ENCODE measurements at places on chromosomes 4 and X.

- peak; percentile 58 for DNase-seq
These were observed 51.8 kb upstream of the TRAM1L1 start for GRCh38 chr4:117137145-117137544.

- DNase-seq: peak; percentile 70
These were observed 602.1 kb downstream of the RAB28 start for GRCh38 chr4:12881945-12882584.

- no peak for DNase-seq
These were observed 116.7 kb downstream of the NYX start for GRCh38 chrX:41563876-41564275.

DNA sequence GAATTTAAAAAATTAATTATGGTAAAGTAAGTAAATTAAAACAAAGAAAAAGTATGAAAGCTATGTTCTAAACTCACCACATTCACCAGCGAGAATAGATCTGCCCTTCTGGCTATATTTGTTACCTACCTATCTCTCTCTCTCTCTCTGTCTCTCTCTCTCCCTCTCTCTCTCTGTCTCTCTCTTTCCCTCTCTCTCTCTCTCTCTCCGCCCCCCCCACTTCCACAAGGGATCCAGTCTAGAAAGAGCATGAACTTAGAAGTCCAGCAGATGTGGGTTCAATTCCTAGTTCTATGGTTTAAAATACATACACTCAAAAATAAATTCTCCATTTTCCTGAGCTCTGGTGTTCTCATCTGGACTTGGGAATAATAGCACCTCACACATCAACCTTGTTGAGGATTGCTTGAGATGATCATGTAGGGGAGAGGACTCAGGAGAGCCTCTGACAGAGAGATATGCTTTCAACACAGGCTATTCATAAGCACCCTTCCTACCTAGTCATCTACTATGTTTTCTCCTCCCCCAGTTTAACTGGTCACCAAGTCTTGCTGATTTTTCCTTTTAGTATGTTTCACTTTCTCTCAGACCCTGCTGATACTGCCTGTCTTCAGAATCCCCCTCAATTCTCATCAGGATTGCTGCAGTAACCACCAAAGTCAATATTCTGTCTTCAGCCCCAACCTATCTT, 64.7 kb downstream of the SLC7A11 start:
- no peak for DNase-seq
